ENCODE measurements at places on chromosomes 11 and 22.

- no peak for DNase-seq
Measured at GRCh38 chr11:17720796-17721171, 1.4 kb downstream of the MYOD1 start.

GRCh38 chr11:390175-390574, 3.8 kb upstream of the PKP3 start:
- peak; percentile 55 for DNase-seq

DNA sequence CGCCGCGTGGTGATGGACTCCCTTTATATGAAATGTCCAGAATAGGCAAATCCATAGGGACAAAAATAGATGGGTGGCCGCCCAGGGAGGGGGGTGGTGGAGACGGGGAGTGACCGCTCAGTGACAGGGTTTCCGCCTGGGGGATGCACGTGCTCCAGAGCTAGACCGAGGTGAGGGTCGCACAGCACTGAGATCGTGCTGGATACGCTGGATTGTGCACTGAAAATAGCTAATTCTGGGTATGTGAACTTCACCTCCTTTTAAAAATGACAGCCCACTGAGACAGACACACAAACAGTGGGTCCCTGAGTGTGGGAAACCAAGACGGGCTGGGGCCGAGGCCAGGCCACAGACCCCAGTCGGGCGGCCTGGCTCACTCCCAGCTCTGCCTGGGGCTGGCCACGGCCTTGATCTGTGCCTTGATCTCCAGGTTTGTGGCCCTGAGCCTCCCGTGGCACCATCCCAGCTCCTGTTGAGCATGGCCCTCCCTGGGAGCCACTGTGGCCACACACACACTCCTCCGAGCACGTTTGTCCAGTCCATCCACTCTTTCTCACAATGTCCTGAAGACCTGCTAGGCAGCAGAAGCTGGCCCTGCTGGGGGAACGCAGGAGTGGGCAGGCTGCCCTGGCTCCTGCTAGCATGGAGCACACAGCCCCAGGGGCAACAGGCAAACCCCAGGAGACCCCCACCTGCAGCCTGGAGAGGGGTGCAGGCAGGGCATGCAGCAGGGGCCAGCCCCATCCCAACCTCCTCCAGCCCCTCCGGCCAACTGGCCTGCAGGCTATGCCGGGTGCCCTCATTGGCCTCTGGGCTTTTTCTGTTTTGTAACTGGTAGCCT, 41.0 kb upstream of the TH start:
- DNase-seq: no peak

- DNase-seq: no peak
Measured at GRCh38 chr11:47409440-47410369, 1.3 kb downstream of the SLC39A13 start.

- no peak for DNase-seq
Measured at GRCh38 chr11:11117730-11118129, 235.3 kb downstream of the CSNK2A3 start.

- DNase-seq: no peak
Measured at GRCh38 chr11:130177782-130178181, 18.2 kb downstream of the ST14 start.

DNA sequence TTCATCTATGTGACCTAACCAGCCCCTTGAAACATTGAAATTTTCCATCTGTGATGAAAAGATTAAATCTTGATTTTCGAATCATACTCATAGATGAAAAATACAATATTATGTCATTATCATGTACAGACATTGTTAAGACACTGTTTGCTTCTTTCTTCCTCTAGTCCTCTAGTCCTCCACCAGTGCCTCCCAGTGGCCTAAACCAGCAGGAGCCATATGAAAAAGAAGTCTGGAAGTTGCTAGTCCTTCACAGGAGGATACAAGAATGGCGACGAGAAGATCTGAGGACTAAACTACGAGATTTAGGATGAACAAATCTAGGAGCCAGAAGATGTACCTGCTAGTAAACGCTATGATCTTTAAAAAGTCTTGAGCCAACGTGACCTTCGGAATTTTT, 134.1 kb downstream of the SLC17A6 start:
- no peak for DNase-seq

DNA sequence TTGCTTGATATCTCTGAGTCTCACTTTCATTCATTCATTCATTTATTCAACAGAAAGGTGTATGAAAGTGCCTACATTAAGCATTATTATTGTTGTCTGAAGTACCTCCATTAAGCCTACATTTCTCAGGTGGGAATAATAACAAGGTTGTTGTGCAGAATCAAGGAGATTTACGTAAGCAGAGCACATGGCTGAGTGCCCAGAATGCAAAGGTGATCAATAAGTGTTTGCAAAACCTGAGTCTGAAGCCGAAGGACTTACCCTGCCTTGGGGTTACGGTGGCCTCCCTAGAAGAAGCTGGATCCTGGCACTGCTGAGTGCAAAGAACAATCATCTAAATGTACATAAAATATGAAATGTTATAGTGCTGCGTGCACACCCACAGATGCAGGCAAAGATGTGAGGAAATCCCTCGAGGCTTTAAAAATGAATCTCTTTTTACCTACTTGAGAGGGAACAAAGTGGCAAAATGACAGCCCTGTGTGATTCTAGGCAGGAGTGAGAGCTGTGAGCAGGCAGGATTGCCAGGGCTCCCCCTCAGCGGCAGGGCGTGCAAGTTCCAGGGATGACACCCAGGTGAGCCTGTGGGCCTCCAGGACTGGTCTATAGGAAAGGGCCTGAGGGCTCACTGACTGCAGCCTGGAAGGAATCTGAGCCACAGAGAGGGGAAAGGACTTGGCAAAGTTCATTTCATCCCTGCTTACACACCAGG, 133.1 kb upstream of the TBCEL start:
- DNase-seq: peak; percentile 63

GRCh38 chr22:38355275-38355674, 38.0 kb upstream of the CSNK1E start:
- DNase-seq: no peak

GRCh38 chr11:76206327-76207081, at the start of gene WNT11:
TSS of gene WNT11 (minus strand) at chr11:76206502. CDS start at chr11:76206407, 95 bp downstream.
- DNase-seq: peak; percentile 5

- no peak for DNase-seq
Measured at GRCh38 chr11:90344546-90344945, 121.7 kb upstream of the CHORDC1 start.

- no peak for DNase-seq
Measured at GRCh38 chr11:128283451-128283850, 303.9 kb downstream of the ETS1 start.

DNA sequence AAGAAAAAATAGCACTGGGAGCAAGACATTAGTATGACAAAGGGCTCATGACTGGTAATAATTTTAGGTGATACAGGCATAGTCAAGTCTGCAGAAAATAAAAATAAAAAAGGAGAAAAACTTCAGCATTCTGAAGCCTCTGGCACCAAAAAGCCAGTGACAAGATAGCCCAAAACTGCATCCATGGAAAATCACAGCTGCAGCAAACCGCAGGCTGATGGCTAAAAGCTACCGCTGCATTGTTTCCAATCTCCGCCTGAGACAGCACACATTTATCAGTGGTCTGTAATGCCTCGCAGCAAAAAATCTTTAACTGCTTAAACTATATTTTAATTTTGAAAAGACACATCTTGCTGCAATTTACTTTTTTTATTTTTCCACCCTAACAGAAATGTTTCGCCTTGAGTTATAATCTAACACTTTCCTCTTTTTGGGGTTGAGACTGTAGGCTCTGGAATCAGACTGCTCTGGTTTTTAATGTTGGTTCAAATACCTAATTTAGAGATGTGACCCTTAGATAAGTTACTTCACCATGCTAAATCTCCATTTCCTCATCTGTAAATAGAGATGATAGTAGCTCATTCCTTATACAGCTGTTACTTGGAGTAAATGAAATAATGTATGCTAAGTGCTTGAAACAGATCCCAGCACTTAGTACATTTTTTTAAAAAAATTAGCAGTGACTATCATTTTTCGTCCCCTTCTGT, 42.0 kb upstream of the FIBIN start:
- DNase-seq: no peak

- no peak for DNase-seq
Measured at GRCh38 chr11:44260081-44260480, 49.9 kb downstream of the ALX4 start.

GRCh38 chr11:120121336-120121735, 16.6 kb downstream of the TRIM29 start:
- DNase-seq: no peak

- no peak for DNase-seq
Measured at GRCh38 chr11:122663764-122664163, 8.2 kb downstream of the UBASH3B start.

DNA sequence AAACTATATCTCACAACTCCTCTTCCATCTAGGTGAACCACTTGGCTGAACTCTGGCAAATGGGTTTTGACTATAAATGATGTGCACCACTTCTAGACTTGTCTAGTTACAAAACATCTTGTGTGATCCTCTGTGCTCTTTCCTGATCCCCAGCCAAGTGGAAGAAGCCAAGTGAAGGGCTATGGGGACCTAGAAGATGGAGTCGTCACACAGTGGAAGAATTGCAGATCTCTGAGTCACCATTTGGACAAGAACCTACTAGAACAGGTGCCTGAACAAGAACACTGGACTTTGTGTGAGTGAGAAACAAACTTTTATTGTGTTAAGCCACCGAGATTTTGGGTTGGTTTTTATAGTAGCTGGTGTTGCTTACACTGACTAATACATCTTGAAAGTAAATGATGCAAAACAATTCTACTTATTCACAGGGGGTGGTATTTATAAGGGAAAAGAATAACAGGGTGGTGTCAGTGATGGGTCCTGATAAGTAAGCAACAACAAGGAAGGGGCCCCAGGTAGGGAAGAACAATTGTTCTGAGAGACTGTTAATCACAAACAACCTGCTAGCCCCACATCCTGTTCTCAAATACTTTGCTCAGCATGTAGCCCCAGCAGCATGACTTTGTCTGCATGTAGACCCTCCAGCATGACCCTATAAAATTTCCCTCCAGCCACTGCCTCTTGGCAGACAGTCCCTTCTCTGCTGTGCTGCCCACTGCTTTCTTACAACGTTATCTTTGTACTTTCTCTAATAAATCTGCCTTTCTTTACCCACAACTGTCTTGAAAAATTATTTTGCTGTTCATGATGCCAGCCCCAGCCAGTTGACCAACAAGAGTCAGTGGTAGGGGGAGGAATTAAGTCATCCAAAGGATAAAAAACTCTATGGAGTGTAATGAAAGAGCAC, 280.7 kb upstream of the PLET1 start:
- no peak for DNase-seq

GRCh38 chr22:45332001-45332400, 22.3 kb downstream of the FAM118A start:
- no peak for DNase-seq

DNA sequence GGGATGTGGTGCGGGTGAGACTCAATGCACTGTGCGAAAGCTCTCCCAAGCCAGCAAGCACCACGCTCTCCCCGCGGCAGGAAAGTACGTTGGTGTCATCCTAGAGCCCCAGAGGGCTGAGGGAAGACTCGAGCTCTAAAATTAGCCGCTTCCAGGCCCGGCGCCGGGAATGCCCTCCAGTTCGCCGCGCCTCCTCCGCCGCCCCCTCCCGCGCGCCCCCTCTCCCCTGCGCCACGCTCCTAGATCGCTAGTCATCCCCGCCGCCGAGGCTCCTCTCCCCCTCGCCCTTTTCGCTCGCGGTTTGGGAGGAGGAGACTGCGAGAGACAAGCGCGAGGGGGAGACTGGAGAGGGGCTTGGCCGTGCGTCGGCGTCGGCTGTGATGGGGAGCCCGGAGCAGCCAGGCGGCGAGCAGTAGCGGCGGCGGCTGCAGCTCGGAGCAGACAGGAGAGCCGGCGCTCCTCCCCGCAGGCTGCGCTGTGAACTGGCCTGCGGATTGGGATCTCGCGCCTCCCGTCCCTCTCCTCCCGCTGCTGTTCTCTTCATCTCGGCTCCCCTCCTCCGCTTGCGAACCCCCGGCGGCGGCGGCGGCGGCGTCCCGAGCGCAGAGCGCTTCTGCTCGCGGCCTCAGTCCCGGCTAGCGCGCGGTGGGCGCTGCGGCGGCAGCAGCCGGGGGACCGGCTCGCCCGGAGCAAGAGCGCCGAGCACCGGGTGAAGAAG, at the start of gene FAT3:
TSS of gene FAT3 (plus strand) at position 412 of the 718 bp plus-strand sequence. CDS start 127,295 bp downstream, outside the sequence.
- DNase-seq: no peak

GRCh38 chr11:66126808-66127555, 56.9 kb downstream of the PACS1 start:
- DNase-seq: peak; percentile 23

- DNase-seq: no peak
Measured at GRCh38 chr22:47000256-47000655, 237.8 kb downstream of the TBC1D22A start.

- DNase-seq: no peak
Measured at GRCh38 chr22:49800408-49801238, 27.1 kb downstream of the BRD1 start.

- DNase-seq: no peak
Measured at GRCh38 chr11:64544616-64545296, 46.3 kb upstream of the SLC22A12 start.

- DNase-seq: no peak
Measured at GRCh38 chr22:35629406-35630216, 12.5 kb upstream of the MB start.

GRCh38 chr11:43787824-43788223, 92.8 kb upstream of the ALKBH3 start:
- no peak for DNase-seq

- no peak for DNase-seq
Measured at GRCh38 chr22:28992565-28993356, 68.9 kb downstream of the C22orf31 start.

DNA sequence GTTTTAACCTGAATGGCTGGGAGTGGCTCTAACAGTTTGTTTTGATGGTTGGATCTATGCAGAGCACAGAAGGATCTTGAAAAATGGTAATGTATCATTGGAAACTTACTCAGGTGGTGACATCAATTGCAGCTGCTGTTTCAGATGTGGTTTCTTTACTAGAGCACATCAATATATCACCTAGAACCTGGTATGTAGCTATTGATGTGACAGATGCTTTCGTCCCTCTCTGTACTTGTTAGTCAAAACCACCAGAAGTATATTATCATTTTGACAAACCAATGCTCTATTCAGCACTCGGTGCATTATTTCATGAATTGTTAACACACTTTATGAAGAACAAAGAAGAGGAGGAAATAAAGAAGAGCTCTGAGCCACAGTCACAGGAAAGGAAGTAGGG, 26.6 kb upstream of the SCN3B start:
- DNase-seq: no peak

GRCh38 chr11:16169541-16169940, 186.8 kb downstream of the SOX6 start:
- no peak for DNase-seq

GRCh38 chr11:4039011-4039410, 55.6 kb upstream of the RRM1 start:
- no peak for DNase-seq

DNA sequence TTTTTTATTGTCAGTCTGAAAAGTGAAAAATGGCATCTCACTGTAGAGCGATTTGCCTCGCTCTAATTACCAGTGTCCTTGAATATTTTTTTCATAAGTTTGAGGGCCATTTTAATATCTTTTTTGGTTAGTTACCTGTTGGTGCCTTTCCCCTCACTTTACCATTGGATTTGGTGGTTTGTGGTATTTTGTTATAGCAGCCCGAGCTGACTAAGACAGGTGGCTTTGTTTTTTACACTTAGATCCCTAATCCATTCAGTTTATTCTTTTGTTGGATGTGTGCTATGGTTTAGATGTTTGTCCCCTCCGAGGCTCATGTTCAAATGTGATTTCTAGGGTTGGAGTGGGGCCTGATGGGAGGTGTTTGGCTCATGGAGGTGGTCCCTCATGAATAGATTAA, 6.5 kb upstream of the CAPN5 start:
- DNase-seq: no peak
